ENCODE measurements at places on chromosomes 6 and 20.
A peak's percentile ranks its signal among the peaks of the same experiment; 100 is the strongest.

GRCh38 chr6:139996253-139996834 lies 621.9 kb upstream of the CITED2 start:
- peak; percentile 67 for DNase-seq

GRCh38 chr20:16761305-16761829 lies 13.2 kb downstream of the OTOR start:
- peak; percentile 79 for DNase-seq

GRCh38 chr6:16770701-16771569 lies 9.7 kb upstream of the ATXN1 start:
- DNase-seq: peak; percentile 69

DNA sequence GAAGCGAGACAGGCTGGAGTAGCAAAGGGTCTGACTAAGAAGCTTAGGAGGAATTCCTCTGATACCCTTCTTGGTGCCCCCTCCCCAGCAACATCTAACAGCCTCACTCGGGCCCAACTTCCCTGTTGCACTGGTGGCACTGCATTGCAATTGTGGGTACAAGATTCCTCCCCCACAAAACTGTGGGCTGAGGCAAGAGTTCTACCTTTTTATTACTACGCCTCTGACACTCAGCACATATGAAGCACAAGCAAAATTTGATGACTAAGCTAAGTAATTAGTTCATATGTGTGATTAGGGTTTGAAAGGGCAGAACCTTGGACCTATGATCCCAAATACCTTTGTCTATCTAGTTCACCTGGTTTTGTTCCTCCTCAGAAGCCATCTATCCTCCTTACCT lies 83.5 kb downstream of the ZHX3 start:
- no peak for DNase-seq

- DNase-seq: no peak
Observed at GRCh38 chr20:38714308-38714707, 10.0 kb upstream of the SLC32A1 start.

DNA sequence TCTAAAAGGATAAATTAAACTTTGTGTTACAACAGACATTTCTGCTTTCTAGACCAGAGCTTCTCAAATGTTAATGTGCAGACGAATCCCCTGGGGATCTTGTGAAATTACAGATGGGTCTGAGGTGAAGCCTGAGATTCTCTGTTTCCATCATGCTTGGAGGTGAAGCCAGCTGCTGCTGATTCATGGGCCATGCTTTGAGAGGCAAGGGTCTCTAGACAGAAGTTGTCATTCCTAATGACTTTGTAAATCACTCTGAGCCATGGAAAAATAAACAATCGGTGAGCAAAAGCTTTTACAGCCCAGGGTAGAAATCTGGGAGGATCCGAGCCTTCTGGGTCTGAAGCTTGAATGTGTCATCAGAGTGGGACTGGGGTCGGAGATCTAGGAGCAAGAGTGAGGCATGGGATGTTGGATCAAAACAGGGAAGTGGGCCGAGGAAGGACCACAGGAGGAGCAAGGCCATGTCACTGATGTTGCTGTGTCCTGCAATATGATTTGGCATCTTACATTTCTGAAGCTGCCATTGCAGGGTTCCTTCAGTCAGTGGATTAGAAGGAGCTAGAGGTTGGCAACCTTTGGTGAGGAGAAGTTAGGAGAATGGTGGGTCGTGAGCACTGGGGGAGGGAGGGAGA lies 77.3 kb downstream of the TRMT11 start:
- DNase-seq: no peak

- no peak for DNase-seq
Observed at GRCh38 chr6:90269334-90269733, 27.3 kb downstream of the BACH2 start.

DNA sequence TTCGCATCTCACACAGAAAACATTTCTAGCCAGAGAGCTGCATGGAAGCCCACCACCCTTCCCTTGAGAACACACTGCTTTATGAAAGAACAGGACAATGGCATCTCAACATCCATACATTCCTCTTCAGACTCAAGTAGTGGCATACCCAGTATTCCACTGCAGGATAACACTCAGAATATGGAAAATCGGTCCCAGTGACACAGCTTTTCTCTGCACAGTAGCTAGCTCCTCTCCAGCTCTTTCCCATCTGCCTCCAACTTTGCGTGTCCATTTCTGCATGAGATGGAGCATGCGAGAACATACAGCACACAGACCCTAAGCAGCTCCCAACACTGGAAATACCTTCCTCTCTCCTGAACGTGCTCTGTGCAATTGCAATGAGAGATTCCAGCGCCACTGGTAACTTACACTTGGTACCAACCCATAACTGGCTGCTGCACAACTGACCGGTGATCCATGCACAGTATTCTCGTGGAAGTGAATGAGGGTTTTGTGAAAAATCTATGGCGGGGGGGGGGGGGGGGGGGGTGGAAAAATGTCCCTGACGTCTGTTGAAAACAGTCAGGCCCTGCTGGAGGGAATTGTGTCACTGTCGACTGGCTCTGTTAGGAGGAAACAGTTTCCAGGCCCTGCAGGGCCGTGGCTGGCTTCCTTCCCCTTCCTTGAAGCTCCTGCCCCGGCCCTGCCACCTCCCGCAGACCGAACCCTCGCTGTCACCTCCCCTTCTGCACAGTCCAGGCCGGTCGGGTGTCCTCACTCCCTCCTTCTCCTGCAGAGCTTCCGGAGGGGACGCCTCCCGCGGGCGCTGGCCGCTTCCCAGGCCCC lies 265.9 kb upstream of the QKI start:
- no peak for DNase-seq

GRCh38 chr6:46042355-46042999 lies 26.8 kb upstream of the CLIC5 start:
- DNase-seq: peak; percentile 50

DNA sequence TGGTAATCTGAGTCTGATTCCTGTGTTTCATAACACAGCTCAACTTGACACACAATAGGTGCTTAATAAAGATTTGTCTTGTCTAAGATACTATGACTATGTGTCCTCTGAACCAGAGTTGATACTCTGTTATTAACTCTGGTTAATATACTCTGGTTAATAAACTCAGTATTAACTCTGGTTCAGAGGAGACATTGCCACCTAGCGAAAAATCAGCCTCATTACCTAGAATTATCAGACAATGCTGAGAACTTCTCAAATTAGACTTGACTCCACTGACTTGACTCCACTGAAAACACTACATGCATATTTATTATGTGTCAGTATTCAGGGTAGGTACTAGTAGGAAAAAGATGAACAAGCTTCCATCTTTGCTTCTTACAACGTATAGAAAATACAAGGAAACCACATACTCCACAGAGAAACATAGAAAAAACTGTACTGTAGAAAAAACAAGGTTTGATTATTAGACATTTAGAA lies 73.9 kb downstream of the AHI1 start:
- DNase-seq: peak; percentile 38

GRCh38 chr6:27091661-27092315 lies 155.7 kb upstream of the PRSS16 start:
- peak; percentile 84 for DNase-seq

DNA sequence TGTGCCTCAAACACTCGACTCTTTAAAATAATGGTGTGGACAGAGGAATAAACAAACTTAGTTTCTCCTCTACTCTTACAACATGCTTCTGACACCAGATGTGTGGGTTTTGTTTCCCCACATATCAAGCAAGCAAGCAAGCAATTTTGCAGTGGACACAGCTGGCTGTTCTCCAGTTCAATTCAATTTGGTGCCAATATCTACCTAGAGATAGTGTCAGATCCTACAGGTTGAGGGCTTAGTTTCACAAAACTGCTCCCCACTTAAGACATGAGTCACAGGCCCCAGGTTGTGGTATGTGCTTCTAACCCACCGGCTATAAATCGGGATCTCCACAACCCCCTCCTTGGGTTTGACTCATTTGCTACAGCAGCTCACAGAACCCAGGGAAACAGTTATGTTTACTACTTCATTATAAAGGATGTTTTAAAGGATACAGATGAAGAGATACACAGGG lies 131.4 kb upstream of the TRAF3IP2 start:
- DNase-seq: peak; percentile 3

DNA sequence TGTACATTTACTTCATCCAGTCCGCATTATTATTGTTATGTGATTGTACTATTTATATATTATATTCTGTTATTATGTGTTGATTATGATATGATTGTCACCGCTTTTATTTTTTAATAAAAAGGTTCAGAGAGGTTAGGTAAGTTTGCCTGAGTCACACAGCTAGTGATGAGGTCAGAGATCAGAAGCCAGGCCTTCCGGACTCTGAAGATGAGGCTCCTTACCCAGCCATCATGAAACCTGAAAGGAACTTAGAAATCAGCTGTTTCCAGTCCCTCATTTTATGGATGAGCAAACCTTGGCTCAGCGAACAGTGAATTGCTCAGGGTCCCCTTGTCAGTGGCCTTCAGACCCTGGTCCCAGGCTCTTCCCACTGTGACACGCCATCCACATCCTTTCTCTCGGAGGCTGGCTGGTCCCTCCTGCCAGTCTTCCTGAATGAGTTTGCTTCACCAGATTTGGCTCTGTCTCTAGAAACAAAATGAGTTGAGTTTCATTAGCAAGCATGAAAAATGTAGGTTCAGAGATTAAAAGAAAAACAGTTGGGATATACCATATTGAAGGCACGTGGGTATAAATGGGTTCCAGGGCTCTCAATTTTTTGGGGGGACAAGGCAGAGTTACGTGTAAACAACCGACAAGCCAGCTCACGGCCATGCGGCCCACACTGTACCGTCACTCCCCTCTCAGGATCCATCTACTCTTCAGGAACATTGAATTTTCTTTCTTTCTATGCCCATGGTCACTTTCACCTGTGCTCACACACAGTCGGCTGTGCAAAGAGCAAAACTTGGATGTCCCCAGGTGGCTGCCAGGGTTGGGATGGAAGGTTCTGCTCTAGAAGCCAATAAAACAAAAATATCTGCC lies 132.9 kb downstream of the ZDHHC14 start:
- DNase-seq: no peak

- DNase-seq: peak; percentile 55
Observed at GRCh38 chr6:46098678-46099077, 31.1 kb upstream of the ENPP4 start.

- DNase-seq: no peak
Observed at GRCh38 chr6:2911171-2911570, 8.1 kb upstream of the SERPINB9 start.

DNA sequence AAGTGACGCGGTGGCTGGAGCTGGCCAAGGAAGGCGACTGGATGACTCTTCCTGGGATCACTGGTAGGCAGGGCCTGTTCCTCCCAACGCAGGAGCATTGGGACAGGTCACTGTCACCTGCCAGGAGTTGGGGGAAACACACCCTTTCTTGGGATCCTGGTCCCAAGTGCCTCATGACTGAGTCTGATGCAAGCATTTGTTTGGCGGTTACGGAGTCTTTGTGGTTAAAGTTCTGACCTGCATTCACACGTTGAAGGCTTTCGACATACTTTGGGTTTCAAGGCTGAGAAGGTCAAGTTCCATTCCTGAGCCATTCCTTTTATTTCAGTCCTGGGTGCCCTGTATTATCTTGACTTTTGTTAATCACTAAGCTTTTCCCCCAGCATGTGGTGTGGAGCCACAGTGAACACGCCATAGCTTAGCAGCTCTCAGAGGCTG lies 6.0 kb downstream of the PNLDC1 start:
- no peak for DNase-seq

DNA sequence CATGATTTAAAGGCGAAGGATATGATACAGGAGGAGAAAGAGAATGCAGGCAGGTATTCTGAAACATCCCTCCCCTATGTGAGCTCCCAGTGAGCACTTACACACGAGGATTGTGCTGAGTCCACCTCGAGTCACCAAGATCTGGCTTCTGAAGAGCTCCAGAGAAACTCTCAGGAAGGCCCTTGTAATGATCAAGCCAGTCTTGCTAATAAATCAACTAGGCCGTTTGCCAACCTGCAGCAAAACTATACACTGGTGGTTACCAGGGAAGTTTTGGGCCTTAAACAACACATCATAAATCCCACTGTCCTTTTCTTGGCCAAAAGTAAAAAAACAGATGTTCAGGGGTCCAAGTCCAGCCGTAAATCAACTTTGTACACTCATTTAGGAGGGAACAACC lies 79.2 kb downstream of the STXBP5 start:
- DNase-seq: no peak

- no peak for DNase-seq
Observed at GRCh38 chr20:48616481-48616880, 211.3 kb downstream of the PREX1 start.

DNA sequence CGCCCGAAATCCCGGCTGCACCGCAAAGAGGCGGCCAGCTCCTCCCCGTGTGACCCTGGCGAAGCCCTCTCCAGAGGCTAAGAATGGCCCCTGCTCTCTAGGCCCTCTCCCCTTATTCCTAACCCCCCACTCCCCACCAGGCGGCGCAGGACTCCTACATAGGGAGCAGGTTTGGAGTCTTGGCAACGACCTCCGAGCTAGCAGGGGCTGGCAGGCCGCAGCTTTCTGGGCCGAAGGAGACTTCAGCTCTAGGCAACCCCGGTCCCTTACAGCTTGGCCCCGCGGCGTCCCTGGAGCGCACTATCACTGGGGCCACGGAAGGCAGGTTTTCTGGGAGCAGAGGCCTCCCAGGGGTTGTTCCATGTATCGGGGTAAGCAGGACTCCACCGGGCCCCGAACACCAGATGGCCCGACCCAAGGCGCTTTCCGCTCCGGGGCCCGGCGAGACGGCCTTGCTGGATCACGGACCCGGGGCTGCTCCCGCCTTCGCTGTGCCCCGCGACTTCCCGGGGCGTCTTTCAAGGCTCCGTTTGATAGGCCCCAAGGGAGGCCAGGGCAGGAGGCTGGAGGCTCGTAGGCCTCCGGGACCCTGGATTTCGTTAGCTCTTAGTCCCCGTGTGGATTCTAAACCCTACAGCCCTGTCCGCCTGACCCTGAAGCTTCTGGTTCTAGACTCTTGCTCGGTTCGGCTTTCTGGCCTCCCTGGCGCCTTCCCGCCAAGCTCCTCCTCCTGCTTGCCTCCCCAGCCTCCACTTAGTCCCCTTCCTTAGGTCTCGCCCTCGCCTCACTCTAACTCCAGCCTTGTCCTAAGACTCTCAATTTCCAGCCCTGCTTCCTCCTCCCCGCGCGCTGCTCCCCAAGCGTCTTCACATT lies 1.9 kb downstream of the SLC32A1 start:
- DNase-seq: no peak
